Activated naive CD4-positive, alpha-beta T cell (primary cell): ENCODE measurements at places on chromosomes 6 and 20.

DNA sequence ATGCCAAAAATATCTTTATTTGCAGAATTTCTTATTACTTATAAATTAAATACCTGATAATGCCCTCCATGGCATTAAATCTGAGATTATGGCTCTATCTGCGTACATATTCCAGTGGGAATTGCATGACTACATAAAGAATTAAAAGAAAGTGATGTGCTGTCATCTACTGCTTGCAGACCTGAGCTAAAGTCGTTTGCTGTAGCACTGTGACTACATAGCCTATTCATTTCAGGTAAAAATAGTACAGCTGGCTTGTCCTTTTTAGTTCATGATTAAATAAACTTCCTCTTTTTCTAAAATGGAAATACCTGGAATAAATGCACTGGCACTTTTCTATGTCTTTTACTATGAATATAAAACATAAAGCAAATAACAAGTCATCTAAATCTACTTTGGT is 78.1 kb downstream of the CGA start:
- no peak for DNase-seq

DNA sequence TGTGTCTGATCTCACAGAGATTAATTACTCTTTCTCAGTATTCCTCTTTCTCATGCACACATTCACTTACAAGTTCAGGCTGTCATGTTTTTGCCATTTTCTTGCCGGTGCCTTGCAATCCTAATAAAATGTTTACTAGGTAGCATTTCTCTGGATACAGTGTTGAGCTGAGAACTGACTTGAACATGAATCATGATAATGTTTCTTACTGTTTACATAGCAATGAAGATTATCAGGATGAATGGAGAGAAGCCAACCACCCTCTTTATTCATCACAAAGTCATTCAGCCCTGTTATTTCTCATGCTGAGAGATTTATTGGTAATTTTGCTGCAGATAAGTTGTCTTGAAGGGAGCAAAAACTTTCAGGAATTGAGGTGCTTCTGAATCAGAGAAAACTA is 185.5 kb upstream of the ECI2 start:
- DNase-seq, result no peak

DNA sequence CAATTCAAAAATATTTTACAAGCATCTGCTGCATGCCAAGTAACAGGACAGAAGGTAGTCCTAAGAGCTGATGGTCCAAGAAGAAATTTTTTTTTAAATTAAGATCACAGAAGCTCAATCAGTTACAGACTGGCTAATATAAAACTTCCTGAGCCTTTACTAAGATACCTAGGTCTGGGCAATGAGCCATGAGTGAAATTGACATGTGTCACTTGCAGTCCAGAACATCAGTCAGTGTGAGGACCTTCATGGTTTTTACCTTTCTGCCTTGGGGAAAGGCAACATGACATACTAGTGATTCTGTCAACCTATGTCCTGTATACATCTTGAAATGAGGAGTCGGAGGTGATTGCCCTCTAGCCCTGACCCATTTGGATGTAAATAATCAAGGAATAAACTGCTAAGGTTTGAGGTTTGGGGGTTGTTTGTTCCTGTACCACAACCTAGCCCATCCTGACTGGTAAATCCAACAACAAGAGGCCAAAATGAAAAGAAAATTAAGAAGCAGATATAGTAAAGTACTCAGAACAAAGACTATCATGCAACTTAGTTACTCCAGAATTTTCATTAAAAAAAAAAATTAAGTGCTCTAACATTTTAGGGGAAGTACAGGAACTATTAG is 70.0 kb downstream of the CNKSR3 start:
- no peak for DNase-seq

- no peak for DNase-seq
These were observed 136.1 kb upstream of the CDYL start for GRCh38 chr6:4640139-4640538.

GRCh38 chr6:111973927-111974639 is 79.8 kb upstream of the CCN6 start:
- DNase-seq, result no peak

DNA sequence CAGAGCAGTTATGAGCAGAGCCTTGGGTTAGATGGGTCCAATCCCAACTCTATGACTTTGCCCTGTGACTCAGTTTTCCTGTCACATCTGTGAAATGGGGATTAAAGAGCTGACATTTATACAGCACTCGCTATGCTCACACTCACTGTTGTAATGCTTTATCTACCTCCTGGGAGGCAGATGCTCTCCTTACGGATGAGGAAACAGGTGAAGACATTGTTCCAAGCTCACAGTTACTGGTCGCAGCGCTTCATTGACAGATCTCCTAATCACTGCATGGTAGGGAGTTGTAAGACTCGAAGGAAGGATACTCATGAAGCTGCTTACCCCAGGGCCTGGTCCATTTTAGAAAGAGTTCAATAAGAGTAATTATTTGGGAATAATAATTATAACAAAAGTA is 2.9 kb upstream of the MYLK2 start:
- DNase-seq, result no peak

DNA sequence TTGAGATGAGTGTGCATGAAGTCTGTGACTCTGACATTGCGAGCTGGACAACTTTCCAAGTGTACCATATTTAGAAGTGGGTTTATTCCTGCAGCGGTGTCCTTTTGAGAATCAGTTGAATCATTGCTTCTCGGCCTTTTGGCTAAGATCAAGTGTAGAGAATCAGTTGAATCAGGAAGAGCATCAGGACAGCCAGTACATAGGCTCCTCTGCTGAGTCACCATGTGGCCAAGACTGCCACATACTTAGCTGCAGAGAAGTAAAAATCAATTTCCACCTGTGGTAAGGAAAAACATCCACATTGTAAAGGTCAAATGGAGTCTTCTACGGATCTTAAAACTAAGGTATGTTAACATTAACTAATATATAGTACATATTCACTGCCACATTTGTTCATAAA is 428.4 kb upstream of the MARCKS start:
- no peak for DNase-seq

DNA sequence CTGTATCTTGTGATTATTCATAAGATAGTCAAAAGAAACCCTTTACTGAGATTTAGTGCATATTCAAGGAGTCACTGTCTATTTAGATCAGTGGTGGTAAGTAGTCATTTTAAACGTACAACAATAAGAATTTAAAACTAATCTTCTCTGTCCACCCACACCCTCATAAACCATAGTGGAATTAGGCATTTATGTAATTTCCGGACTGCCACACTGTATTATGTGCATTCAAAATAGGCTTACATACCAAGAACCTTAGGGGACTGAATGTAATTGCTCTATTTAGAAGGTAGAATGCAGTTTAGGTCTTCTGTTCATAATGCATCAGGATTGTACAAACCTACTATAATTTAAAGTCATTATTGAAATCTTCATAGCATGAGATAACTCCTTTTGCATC is 685.4 kb downstream of the TENT5A start:
- DNase-seq, result no peak

GRCh38 chr20:24914388-24915241 is 34.5 kb upstream of the CST7 start:
- DNase-seq, result no peak

- no peak for DNase-seq
These were observed 741 bp downstream of the PTPN1 start for GRCh38 chr20:50510706-50511542.

- DNase-seq, result no peak
These were observed 216.1 kb upstream of the MYLIP start for GRCh38 chr6:15912505-15913400.

DNA sequence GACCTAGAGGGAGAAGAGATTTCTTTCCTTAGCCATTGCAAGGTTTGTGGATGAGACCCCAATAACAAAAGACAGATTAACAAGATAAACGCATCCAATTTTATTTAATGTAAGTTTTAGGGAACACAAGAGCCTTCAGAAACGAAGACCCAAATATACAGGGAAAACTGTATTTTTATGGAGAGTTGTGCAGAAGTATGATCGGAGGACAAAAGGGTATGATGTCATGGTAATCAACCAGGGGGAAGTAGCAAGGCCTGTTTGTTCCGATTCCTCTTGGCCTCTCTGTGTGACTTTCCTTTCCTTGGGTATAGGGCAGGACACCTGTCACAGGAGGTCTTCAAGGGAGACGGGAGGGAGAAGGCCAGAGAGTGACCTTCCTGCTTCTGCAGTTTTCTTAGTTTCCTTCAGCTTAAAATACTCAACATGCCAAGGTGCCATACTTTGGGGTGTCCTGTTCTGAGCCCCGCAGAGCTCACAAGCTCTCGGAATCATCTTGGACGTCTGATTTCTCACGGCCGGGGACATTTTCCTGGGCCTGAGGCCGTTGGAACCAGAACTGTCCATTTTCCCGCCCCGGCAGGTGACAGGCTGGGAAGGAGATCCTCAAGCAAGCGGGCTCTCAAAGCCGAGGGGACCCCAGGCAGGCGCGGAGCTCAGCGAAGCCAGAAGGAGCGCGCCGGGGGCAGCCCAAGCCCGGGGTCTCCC is 21.7 kb downstream of the TMC2 start:
- no peak for DNase-seq

DNA sequence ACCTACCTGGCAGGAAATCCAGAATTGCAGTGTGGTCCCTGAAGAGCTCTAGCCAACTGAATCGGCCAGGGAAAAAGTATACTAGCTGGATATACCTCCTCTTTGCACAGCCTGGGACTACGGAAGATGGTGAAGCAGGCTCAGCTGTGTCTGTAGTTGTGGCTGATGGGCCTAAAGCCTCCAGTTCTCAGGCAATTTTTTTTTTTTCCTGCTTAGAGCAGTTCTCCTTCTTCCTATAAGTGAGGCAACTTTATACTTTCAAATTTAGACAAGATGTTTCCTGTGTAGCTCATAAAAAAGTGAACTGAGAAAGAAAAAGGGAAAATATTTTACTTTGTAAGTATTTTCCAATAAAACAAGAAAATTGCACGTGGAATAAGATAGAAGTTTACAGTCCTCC is 172.9 kb downstream of the CARMIL1 start:
- no peak for DNase-seq

- no peak for DNase-seq
These were observed 72.8 kb downstream of the KIF13A start for GRCh38 chr6:17914651-17915050.

DNA sequence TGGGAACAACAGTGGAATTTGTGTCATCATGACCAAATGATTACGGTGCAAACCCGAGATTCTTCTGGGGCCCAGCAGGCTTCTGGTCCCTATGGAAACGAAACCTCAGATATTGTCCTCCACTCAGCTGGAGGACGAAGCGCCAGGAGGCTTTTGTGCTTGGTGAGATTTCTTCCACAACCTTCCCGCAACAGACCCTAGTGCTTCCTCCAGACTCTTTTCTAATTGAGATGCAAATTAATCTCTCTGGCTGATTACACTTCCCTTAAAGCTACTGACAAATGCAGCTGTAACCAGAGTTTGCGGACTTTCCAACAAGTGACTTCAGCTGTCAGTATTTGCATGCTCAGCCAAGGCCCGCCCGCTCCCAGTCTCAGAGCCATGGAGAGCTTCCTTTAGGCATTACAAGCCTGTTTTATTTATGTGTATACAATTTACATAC is 96.0 kb downstream of the INSM1 start:
- no peak for DNase-seq

- no peak for DNase-seq
These were observed 3.5 kb downstream of the MCM9 start for GRCh38 chr6:118931436-118931835.

- DNase-seq, result no peak
These were observed 3.2 kb downstream of the HRH3 start for GRCh38 chr20:62216636-62217566.

DNA sequence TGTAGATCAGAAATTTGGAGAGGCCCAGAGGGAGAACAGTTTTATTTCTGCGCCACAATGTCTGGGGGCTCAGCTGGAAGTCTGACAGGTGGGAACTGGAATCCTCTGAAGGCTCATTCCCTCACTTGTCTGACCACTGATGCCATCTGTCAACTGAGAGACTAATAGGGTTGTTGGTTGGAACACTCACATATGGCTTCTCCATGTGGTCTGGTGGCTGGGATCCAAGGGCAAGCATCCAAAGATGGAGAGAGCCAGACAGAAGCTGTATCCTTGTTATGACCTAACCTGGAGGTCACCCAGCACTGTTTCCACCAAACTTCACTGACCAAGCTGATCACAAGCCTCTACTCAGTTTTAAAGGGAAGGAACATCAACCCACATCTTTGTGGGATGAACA is 117.9 kb upstream of the AKAP12 start:
- no peak for DNase-seq

GRCh38 chr6:35477551-35478179 is 9.5 kb downstream of the RPL10A start:
- DNase-seq, result no peak

GRCh38 chr20:63732118-63733095 is 4.1 kb upstream of the LIME1 start:
- DNase-seq, result no peak

DNA sequence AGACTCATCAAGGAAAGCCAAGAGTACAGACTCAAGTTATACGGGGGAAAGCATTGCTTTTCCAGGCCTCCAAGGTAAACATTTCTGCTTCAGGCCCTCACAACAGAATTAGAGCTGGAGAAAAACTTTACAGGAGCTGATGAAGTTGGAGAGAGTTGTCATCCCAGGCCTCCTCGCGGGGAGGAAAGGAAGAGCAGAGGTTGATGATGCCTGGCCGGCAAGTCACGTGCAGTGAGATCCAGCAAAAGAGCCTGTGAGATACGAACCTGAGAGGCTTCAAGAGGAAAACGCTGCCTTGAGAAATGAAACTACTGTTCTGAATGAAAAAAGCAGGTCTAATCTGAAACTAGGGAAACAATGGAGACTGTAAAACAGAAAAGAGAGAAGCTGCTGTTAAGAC is 122.9 kb downstream of the FAM120B start:
- no peak for DNase-seq

DNA sequence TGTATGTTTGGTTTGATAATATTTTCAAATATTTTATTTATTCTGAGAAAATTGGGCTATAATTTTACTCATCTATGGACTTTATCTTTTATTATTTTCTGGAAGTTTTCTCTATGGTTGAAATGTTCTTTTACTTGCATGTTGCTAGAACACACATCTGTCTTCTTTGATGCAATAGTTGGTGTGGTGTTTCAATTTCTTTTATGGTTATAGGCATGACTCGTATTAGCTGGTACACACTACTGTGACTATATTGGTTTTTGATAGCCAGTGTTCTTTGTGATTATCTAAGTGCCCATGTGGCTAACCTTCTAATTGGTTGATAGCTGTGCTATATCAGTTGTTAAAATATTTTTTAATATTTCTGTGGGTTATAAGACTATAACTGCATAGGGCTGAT is 1343.3 kb upstream of the GJE1 start:
- no peak for DNase-seq

- no peak for DNase-seq
These were observed 22.9 kb downstream of the SAYSD1 start for GRCh38 chr6:39092124-39092523.

GRCh38 chr6:143301188-143301587 is 149.3 kb downstream of the ADAT2 start:
- DNase-seq, result no peak

GRCh38 chr20:20413810-20414281 is 45.9 kb downstream of the INSM1 start:
- DNase-seq, result no peak
